ENCODE measurements at places on chromosomes 16 and 17.
A peak's percentile ranks its signal among the peaks of the same experiment; 100 is the strongest.

- DNase-seq: no peak
Observed at GRCh38 chr17:4675791-4676190, 28.1 kb downstream of the PELP1 start.

DNA sequence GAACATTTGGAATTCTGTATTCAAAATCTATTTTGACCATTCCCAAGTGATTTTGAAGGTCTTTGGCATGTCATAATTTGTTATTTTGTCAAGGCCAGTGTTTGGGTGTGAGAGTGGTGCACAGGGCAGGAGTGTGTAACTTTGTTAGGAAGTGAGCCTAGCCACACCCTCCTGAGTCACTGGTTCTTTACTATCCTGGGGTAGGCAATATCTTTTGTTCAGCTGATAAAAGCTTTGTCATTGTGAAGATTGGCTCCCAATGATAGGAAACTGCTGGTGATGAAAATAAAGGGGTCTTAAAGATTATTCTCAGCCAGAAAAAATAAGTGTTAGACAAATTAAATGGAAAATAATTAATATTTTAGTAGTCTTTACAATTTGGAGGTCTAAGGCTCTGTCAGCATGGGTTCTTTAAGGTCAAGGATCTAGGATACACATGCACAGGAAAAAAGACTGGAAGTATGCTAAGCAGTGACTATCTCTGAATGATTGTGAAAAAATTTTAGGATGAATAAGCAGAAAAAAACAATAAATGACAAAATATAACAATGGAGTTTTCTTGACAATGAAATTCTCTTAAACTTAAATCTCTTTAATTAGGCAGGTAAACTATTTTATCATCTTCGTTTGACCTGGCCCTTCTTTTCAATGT lies 5.1 kb downstream of the UBN1 start:
- no peak for DNase-seq

DNA sequence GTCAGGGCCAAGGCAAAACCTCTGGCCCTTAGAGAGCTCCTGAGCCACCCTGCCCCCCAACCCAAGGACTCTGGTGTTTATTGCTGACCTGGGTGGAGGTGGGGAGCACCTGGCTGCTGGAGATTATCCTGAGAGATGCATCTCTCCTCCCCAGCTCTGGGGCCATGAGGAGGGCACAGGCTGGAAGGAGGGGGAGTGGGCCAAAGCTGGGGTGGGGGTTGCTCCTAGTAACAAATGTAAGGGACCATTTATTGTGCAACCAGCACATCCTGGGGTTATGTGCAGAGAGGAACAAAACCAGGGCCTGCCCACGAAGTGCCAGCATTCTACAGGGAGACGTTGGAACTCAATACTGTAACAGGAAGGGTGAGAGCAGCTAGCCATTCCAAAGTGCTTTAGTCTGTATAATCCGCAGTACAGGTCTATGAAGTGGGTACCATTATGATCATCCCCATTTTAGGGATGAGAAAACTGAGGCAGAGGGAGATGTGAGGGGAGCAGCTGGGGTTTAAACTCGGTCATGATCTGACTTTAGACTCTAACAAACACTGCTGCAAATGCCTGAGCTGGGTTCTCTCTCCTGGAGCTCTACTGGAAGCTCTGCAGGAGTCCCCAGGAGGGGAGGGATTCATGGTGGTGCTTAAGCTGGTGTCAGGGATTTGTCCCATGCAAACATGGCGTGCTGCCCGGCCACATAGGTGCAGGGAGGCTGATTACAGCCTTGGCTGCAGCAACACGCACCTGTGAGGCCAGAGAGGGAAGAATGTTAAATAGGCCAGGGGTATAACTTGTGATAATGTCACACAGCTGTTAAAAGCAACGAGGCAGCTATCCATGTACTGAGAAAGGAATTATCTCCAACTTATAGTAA lies 1.4 kb upstream of the RHBDF2 start:
- no peak for DNase-seq

GRCh38 chr17:10652984-10653659 lies 4.0 kb downstream of the MYH3 start:
- DNase-seq: no peak

- peak; percentile 91 for DNase-seq
Observed at GRCh38 chr17:40559954-40560591, 5.2 kb downstream of the CCR7 start.

GRCh38 chr16:4790871-4791270 lies 2.7 kb upstream of the SEPTIN12 start:
- DNase-seq: no peak

GRCh38 chr17:48238933-48239602 lies 131.5 kb downstream of the SNX11 start:
- DNase-seq: no peak

- DNase-seq: no peak
Observed at GRCh38 chr17:36723459-36724025, 122.2 kb downstream of the MRM1 start.

- DNase-seq: no peak
Observed at GRCh38 chr17:82033359-82034085, 2.0 kb downstream of the RAC3 start.

DNA sequence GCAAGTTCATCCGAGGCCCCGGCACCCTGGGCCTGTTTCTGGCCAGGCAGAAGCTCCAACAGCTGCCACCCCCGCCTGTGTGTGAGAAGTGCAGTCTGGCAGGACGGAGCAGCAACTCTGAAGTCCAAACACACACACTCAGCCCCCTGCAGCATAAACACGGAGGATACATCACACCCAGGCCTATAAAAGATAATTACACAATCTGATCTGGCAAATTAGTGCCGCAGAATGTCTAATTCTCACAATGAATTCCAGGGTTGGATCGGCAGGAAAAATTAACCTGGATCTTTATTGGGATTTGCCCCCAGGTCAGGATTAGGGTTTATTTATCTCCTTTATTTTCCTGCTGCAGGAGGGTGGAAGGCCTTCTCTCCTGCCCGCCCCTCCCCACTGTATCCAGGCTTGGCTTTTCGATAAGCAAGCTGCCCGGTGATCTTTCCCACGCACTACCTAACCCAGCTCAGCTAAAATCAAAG lies 311.4 kb downstream of the SOX9 start:
- DNase-seq: no peak

- DNase-seq: no peak
Observed at GRCh38 chr16:56856876-56857447, 8.0 kb upstream of the SLC12A3 start.

DNA sequence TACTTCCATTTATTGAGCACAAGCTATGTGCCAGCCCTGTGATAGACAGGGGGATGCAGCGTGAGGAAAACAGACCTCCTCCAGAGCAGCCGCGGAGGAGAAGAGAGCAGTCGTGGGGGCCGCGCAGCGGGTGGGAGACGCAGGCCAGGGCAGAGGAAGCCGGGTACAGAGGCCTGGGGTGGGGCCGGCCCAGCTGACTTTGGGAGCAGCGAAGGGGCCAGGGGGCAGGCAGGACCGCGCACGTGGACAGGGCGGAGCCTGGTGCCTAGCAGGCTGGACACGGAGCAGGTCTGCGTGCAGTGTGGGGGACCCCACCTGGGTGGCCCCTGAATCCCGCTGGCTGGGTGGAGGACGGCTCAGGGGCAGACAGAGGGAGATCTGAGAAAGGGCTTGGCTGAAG lies 46.2 kb downstream of the ZFPM1 start:
- DNase-seq: no peak

GRCh38 chr17:43477832-43478634 lies 5.7 kb upstream of the DHX8 start:
- no peak for DNase-seq

DNA sequence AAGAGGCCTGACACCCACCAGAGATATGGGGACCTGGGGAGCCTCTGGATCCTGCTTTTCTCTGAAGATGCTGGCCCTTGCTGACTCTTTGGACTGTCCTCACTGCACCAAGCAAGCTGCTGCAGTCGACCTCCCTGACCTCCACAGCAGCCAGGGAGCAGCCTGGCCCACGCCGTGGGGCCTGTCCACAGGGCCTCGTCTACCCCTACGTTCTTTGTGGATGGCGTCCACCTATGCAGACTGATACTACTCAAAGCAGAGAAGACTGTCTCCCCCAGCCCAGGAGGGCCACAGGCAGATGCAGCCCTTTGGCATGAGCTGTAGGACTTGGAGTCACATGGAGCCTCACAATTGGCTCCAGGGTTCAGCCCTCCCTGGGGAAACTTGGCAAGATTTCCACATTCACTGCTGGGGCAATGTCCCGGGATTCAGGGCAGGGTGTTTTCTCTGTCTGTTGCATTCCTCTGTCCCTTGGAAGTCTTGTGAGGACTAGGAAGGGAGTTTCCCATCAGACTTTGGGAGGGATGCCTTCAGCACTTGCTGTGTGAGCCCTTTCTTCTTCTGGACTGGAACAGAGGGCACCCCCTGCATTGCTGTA lies 152.2 kb downstream of the NTN1 start:
- DNase-seq: no peak

GRCh38 chr17:18866866-18867813 lies 9.2 kb downstream of the PRPSAP2 start:
- no peak for DNase-seq

GRCh38 chr16:29663016-29663806 lies at the start of gene SPN:
Gene SPN (plus strand): TSS chr16:29663247. CDS start chr16:29663729, 482 bp downstream.
- peak; percentile 34 for DNase-seq

- no peak for DNase-seq
Observed at GRCh38 chr17:9230346-9230745, 209.0 kb downstream of the NTN1 start.

GRCh38 chr17:9700754-9701476 lies 55.6 kb downstream of the USP43 start:
- DNase-seq: no peak

- DNase-seq: peak; percentile 80
Observed at GRCh38 chr16:56203052-56203451, 11.8 kb downstream of the GNAO1 start.
